ENCODE measurements at places on chromosomes 5 and 9.
A peak's percentile ranks its signal among the peaks of the same experiment; 100 is the strongest.

DNA sequence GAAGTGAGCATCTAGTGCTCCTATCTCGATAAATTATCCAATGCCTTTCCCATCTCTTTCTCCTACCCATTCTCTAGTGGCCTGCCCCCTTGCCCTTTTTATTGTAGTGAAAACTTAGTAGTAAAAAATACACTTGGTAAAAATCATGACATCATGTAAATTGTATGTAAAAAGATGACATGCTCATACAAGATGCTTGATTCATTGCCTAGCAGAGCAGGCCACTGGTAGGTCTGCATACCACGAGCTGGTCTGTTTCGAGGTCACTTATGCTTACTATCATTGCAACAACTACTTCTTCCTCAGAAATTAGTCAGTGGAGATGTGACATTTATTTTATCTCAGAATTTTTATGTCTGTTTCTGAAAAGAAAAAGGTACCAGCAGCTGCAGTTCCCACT lies 177.3 kb downstream of the C9orf152 start:
- no peak for DNase-seq

DNA sequence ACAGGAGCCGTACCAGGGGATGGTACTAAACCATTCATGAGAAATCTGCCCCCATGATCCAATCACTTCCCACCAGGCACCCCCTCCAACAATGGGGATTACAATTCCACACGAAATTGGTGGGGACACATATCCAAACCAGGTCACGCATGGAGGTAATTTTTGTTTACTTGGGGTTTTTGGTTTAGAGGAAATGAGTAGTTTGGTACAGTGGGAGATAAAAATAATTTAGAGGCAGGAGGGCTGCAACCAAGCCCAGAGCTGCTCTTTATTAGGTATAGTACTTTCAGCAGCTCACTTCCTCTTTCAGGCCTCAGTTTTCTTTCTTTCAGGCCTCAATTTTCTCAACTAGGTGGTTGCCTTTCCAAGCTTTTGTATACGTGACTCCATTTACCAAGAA lies 23.2 kb downstream of the PRUNE2 start:
- no peak for DNase-seq

- DNase-seq, result no peak
Measured at GRCh38 chr5:130651440-130651839, 513.6 kb downstream of the HINT1 start.

GRCh38 chr9:109996936-109997580 lies 210.9 kb downstream of the C9orf152 start:
- DNase-seq, result no peak

- no peak for DNase-seq
Measured at GRCh38 chr5:22500556-22500955, 352.6 kb downstream of the CDH12 start.

GRCh38 chr5:74126294-74126693 lies 500.3 kb downstream of the ARHGEF28 start:
- DNase-seq, result no peak

DNA sequence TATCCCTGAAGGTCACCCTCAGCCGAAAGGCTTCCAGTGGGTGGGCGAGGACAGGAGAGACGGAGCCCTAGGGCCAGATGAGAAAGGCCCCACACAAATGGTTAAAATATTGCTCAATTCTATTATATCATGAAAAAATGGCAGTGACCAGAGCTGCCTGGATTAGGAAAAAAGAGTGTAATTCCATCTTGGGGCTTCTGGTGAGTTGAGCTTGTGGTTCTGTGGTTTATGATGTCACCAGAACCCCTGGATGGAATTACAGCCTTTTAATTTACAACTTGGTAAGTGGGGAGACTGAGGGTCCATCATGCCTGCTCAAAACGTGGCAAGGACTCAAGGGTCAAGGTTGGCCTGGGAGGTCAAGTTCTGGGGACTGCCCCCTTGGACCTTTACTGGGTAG lies 55.5 kb upstream of the STC2 start:
- DNase-seq, result no peak

GRCh38 chr5:67215519-67216471 lies 19.2 kb upstream of the CD180 start:
- DNase-seq, result peak; percentile 80

DNA sequence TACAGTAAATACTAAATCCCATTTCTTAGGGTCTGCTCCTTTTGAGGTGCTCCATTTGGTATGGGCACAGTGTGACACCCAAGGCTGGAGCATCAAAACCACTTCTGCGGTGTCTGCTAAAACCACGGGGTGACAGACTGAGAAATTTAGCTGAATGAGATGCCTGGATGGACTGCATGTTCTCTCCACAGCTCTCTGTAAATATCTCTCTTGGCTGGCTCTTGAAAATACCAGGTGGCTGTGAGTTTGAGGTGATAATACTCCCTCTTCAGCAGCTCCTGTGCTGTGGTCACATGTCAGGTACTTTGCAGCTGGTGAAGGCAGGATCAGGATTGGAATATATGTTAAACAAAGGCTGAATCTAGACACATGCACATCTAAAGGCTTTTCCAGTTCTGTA lies 93.7 kb upstream of the SIMC1 start:
- no peak for DNase-seq

DNA sequence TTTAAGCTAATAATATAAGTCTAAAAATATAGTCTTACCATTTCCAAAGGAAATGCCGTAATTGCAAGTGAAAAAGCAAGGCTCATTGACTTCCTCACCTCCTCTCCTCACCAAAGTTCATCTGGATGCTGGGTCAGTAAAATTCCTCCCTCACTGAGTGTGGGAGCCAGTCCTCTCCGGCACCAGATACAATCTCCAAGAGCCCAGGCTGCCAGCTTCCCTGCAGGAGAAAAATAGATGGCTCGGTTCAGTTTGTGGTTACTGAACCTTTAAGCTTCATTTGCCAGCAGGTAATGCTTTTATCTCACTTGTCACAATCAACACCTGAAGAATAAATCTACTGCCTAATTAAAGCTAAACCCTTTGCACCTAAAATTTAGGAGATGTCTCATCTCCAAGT lies 115.3 kb upstream of the VLDLR start:
- no peak for DNase-seq

- DNase-seq, result no peak
Measured at GRCh38 chr9:107992271-107992670, 502.7 kb upstream of the KLF4 start.

DNA sequence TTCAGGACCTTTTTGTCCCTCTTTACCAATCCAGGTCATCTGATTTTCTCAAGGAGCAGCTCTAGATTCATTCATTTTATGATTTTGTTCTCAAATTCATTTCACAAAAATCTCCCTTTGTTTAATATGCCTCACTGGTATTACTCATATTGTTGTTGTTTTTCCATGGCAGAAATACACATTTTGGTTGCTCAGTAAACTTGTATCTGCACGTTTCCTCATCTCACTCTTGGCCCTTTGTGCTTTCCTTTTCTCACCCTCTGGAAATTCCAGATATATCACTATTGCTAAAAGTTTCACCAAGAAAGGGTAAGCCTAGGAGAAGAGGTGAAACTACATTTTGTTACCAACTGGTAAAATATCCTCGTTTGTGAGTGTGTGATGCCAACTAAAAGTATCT lies 14.8 kb downstream of the ASPN start:
- DNase-seq, result no peak

DNA sequence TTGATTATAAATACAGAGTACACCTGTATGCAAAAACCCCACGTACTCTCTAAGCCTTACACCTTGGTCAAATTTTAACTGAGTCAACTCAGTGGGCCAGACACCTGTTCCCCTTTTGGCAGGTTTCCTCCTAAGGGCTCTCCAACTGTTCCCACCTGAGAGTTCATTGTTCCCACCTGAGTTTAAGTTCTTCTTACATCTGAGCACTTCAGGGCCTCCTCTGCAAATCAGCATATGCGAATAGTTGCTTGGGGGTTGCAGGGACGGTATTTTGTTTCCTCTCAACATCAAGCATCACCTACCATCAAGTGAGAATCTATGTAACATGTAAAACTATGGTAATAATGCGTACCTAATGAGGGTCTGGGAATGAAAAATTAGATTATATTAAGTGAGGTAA lies 300.0 kb downstream of the PIK3R1 start:
- DNase-seq, result no peak

- DNase-seq, result no peak
Measured at GRCh38 chr5:145761254-145761653, 73.9 kb downstream of the PRELID2 start.

GRCh38 chr5:32432633-32433032 lies 11.9 kb downstream of the ZFR start:
- no peak for DNase-seq

GRCh38 chr9:97855486-97855875 lies 2.5 kb downstream of the FOXE1 start:
- no peak for DNase-seq

- no peak for DNase-seq
Measured at GRCh38 chr9:20606652-20607051, 15.6 kb downstream of the MLLT3 start.

GRCh38 chr9:109466623-109467590 lies 31.2 kb downstream of the PTPN3 start:
- no peak for DNase-seq

GRCh38 chr5:73143716-73144115 lies 23.3 kb downstream of the TMEM171 start:
- no peak for DNase-seq

DNA sequence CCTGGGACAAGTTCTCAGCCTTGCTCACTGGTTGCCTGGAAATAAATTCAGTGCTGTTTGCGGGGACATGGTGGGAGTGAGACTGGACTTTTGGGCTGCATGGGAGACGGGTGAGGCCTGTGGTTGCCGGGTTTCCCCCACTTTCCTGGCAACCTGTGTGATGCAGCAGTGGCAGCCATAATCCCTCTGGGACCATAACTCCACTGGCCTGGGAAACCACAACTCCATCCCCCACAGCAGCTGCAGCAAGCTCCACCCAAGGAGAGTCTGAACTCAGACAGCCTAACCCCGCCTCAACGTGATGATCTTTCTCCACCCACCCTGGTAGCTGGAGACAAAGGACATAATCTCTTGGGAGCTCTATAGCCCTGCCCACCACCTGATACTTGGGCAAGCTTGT lies 349.9 kb downstream of the PIK3R1 start:
- no peak for DNase-seq

GRCh38 chr9:111839987-111840386 lies 45.2 kb upstream of the SHOC1 start:
- no peak for DNase-seq

DNA sequence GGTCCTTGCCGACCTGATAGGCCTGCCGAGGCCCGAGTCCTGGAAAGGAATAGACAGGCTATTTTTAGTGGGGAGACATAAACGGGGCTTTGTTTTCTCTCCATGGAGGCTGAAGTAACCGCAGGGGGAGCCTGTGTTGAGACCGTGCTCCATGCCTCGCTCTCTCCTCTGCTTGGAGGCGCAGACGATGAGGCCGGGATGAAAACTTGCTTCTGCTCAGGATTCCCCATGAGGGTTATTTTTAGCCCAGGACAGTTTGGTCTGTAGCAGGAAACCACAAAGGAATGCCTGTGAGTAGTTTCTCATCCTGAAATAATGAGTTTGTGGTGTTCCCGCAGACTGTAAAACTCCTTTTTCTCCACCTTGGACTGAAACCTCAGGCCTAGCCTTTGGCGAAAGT lies 81.9 kb upstream of the RARS1 start:
- no peak for DNase-seq

GRCh38 chr5:138425079-138425478 lies 13.8 kb upstream of the REEP2 start:
- DNase-seq, result no peak

DNA sequence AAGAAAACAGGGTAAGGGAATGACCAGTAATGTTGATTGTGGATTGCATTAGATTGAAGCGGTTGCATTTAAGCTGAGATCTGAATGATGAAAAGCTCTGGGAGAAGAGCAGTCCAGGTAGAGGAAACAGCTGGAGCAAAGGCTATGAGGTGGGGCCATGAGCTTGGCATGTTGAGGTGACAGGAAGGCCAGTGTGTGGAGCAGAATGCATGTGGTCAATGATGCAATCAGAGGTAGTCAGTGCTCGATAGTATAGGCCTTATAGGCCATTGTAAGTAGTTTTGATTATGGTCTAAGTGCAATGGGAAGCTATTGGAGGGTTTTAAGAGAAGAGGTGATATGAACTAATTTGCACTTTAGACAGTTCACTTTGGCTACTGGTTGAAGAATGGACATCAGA lies 270.4 kb downstream of the ARHGAP26 start:
- no peak for DNase-seq

DNA sequence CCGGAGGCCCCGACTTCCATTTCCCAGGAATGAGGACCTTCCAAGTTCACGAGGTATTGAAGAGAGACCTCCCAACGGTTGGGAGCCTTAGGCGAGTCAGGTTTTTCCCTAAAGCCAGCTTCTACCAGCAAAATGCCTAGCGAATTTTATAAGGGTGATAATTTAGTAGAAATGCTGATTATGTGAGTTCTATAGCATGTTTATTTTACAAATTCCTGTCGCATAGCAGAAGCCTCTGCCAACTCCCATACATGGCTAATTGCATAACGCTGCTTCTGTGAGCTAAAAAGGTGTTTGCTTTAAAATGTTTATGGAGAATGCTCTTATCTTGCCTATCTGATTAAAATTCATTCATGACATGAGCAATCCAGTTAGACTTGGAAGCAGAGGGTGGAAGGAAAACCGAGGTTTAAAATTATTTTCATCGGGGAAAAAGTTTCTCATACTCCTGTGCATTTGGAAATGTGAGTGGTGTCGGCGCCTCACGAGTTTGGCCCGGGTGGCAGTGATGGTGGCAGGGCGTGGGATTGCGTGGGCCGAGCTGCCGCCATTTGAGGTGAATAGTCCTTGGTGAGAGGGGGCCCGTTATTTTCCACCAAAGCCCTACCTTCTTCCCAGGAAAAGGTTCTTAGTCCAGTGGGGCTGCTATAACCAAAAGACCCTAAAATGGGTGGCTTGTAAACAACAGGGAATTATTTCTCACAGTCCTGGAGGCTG lies 104.4 kb upstream of the FCN2 start:
- no peak for DNase-seq

DNA sequence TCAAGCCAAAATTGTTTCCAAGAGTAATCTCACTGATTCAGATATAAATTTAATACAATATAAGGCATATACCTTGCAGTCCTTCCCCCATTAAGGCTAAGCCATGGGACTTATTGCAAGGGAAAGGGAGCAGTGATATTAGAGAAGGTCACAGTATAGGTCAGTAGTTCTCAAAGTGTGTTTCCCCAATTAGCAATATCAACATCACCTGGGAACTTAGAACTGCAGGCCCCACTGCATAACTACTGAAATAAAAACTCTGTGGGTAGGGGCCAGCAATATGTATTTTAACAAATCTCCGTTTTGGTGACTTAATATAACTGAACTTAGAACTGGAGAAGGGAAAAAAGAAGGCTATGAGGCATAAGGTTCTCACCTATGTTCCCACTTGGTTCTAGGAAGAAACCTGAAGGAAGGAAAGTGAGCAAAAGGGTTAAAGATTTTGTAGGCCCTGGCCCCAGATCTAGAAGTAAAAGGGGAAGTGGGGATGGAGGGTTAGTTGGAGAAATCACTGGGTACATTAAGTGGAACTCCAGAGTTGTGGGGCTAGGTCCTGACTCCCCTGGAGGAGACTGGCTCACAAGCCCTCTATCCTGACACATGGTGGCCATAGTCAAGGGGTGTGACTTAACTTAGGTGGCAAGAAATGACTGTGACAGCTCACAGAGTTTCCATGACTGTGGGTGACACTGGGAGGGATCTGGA lies 40.7 kb downstream of the WDR36 start:
- DNase-seq, result no peak

Measured in activated CD4-positive, alpha-beta T cell treated with anti-CD3 and anti-CD28 coated beads, Interleukin-2, Interleukin-4, amounts not matched to agents 100 ng/mL and 50 ng/mL, durations not matched to agents 16 hours and 8 hours (primary cell).